ENCODE measurements at places on chromosomes 7 and 10.

GRCh38 chr10:123913688-123914268, 22.2 kb upstream of the CPXM2 start:
- DNase-seq = no peak

- peak; percentile 1 for DNase-seq
Measured at GRCh38 chr10:43208147-43209073, 58.5 kb downstream of the RASGEF1A start.

GRCh38 chr7:98571006-98571405, 46.1 kb upstream of the NPTX2 start:
- DNase-seq = no peak

- DNase-seq = no peak
Measured at GRCh38 chr10:17128261-17128660, 1.4 kb downstream of the CUBN start.

- DNase-seq = no peak
Measured at GRCh38 chr7:69568266-69568665, 30.0 kb upstream of the AUTS2 start.

- no peak for DNase-seq
Measured at GRCh38 chr10:118256825-118257570, 85.1 kb downstream of the FAM204A start.

- no peak for DNase-seq
Measured at GRCh38 chr7:105621176-105621575, 39.9 kb upstream of the EFCAB10 start.

DNA sequence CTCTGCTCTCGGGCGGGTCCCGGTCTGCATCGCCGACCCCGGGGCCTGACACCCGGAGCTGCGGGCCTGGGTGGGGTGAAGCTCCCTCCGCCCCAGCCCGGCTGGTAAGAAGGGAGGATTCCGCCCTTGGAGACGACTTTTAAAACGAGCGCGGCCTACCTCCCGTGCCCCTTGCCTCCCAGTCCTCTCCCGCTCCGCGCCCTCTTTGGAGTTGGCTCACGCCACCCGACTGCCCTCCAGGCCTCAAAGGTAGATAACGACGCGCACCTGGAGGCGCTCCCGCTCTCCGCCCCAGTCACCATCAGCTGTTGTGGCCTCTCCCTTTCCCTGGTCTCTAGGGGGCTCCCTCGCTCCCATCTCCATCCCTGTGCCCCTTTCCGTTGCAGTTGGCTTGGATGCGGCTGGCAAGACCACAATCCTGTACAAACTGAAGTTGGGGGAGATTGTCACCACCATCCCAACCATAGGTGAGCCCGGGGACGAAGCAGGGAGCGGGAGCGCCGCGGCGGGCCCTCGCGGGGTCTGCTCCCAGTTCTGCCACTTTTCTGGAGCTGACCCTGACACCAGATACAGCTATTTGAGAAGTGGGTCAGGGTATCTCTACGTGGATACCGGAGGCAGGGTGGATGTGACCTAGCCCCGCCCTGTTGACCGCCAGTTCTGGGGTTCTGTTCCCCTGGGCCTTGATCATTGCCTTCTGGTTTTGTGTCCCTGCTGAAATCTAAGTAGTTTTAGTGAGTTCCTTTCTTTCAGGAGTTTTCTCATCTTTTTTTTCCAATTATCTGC, 679 bp downstream of the ARF5 start:
- DNase-seq = peak; percentile 66

GRCh38 chr7:73892003-73892999, 31.3 kb downstream of the TMEM270 start:
- no peak for DNase-seq

DNA sequence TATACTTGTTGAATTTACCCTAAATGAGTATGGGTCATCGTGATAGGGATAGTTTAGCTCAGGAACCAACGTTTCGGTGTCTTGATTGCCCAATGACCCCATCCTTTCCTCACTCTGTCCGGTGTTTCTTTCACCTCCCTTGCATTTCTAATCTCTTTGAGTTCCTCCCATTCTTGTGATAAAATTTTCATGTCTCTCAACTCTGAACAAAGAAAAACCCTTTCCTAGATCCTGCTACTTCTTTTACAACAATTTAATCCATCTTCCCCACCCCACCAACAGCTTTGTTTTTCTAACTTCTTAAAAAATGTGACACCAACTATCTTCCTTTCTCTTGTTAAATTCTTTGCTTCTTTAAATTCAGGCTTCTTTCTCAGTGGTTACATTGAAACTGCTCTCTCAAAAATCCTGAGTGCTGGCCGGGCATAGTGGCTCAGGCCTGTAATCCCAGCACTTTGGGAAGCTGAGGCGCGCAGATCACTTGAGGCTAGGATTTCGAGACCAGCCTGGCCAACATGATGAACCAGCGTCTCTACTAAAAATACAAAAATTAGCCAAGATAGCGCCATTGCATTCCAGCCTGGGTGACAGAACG, 130.3 kb upstream of the MINDY3 start:
- no peak for DNase-seq

DNA sequence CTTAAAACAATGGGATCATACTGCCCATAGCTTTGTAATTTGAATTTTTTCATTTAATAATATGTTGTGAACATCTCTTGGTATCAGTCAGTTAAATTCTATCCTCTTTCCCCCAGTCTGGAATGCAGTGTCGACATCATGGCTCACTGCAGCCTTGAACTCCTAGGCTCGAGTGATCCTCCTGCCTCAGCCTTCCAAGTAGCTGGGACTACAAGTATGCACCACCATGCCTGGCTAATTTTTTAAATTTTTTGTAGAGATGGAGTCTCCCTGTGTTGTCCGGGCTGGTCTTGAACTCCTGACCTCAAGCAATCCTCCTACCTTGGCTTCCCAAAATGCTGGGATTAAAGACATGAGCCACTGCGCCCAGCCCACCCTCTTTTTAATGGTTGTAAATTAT, 34.6 kb downstream of the MPLKIP start:
- no peak for DNase-seq

GRCh38 chr10:129861776-129862531, 102.1 kb downstream of the EBF3 start:
- no peak for DNase-seq

- peak; percentile 14 for DNase-seq
Measured at GRCh38 chr7:138887085-138887710, 89.2 kb upstream of the ATP6V0A4 start.

GRCh38 chr7:8639668-8640067, 206.3 kb downstream of the NXPH1 start:
- no peak for DNase-seq

GRCh38 chr10:5453749-5454489, 41.6 kb downstream of the NET1 start:
- DNase-seq = no peak

- DNase-seq = no peak
Measured at GRCh38 chr7:2521952-2522591, 2.5 kb downstream of the LFNG start.

DNA sequence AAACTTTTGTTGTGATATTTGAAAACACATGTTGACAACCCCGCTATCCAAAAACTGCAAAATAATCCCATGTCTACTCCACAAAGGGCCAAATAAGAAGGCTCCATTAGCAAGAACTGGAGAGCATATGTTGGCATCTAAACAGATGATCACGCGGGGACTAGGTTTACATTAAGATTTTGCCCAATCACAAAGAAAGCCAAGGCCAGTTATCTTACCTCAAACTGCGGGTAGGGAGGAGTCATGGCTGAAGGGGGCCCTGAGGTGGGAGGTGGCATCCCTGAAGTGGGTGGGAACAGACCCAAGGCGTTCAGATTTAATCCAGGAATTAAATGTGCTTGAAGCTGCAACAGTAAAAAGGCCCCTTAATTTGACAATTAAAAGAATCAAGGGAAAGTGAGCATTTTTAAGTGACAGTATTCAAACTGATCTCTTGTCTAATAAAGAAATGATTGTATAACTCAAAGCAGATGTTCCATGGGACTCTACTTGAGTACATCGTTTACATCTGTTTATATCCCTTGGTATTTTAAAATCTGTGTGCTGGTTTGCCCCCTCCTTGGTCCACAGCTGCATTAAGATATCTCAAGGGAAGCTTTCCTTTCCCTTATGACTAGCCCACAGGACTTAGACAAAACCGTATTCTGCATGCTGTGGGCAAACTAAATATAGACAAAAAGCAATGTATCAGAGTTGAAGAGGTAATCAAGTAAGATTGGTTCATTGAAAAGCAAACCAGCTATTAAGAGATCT, 42.9 kb downstream of the MALSU1 start:
- no peak for DNase-seq

- DNase-seq = no peak
Measured at GRCh38 chr7:75696263-75697037, 42.3 kb downstream of the HIP1 start.

DNA sequence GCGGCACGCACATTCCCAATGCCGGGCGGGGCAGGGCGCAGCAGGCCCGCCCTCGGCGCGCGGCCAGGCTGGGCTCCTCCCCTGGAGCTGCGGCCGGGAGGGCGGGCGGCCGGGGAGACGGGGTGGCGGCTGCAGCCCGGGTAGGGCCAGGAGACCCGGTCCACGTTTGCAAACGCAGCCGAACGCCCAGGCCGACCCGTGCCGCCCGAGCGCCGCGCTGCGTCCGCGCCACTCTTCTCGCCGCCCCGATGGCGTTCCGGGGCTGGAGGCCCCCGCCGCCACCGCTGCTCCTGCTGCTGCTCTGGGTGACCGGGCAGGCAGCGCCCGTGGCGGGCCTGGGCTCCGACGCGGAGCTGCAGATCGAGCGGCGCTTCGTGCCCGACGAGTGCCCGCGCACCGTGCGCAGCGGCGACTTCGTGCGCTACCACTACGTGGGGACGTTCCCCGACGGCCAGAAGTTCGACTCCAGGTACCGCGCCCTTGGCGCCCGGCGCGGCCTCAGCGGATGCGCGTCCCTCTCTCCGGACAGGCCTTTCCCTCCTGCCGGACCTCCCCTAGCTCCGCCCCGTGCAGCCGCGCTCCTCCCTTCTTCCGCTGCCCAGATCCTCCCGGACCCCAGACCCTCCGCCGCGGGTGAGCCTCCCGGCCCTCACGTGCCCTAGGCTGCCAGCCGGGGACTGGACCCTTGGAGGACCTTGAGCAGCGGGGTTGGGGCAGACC, at the start of gene FKBP9:
FKBP9 (plus strand) TSS at position 115 of the 720 bp plus-strand sequence; CDS start at position 249, 134 bp downstream.
- DNase-seq = peak; percentile 87

DNA sequence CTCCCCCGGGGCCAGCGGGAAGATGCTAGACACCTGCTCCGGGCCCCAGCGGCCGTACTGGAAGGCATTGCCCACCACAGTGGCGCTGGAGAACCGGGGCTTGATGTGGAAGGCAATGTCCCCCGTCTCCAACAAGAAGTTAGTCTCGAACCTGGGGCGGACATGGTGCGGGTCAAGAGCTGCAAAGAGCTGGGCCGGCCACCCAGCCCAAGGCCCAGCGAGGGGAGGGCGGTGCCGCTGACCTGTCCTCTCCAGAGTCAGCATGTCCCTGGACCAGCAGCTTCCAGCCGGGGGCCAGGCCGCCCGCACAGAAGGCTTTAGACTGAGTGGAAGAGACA, 551 bp downstream of the GRIFIN start:
- DNase-seq = no peak

DNA sequence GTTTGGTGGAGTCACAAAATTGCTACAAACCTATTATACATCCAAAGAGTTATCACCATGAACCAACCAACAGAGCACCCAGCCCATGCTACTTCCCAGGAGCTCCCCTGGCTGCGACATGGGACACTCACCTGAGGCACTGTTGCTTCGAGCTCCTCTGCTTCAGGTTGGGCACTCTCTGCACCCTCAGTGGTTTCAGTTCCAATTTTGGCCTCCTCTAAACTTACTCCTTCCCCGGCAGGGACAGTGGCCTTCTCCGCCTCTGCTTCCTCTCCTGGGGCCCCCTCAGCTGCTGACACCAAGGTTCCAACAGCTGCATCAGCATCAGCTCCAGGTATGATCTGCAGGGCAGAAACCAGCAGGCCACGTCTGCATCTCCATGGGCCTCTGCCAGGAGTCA, 120.4 kb upstream of the TARP start:
- DNase-seq = no peak

DNA sequence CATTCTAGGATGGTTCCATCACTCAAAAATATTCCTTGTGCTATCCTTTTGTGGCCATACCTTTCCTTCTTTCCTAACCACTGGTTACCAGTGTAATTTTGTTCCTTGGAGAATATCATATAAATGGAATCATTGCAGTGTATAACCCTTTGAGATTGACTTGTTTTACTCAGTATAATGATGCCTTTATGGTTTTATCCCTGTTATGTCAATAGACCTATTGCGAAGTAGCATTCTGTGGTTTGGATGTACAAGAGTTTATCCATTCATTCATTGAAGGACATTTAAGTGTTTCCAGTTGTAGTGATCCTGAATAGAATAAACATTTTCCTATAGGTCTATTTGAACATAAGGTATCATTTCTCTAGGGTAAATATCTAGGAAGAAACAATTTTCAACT, 54.2 kb downstream of the RBM33 start:
- DNase-seq = no peak

- DNase-seq = no peak
Measured at GRCh38 chr10:132626761-132627665, 89.4 kb downstream of the INPP5A start.

- DNase-seq = peak; percentile 80
Measured at GRCh38 chr7:73718905-73719805, at the start of gene STX1A. Gene STX1A (minus strand): TSS chr7:73719669. CDS start chr7:73719631, 38 bp downstream.

- DNase-seq = peak; percentile 84
Measured at GRCh38 chr10:133276435-133277201, at the start of gene ADAM8. Gene ADAM8 (minus strand): TSS chr10:133276868. CDS start chr10:133276817, 51 bp downstream.

DNA sequence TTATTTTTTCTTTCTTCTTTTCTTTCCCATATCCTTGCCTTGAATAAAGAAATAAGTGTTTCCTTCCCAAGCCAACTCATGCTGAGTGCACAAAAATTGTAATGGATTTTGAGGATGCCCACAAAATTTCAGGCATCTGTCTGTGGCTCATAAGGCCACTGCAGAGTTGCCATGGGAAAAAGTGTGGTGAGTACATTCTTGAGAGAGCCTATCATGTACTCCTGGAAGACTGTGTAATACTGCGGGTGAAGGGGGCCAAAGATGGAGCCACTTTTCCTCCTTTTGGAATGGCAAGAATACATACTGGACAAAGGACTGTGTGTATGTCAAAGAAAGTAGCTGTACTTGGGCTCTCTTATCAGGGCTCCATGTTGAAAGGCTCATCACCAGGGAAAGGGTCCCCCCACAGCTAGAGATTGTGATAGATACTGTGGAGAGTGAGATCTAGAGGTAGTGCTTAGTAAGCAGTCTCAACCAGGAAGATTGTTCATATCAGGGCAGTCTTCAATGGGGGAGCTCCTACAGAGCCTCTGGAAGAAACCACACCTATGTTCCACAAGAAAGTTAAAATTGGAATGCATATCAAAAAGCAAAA, 341.6 kb upstream of the KCND2 start:
- no peak for DNase-seq

Measured in nephron progenitor cell (in vitro differentiated cells).